GM23248 (cell line): ENCODE measurements at places on chromosomes 1 and 21.
A peak's percentile ranks its signal among the peaks of the same experiment; 100 is the strongest.

DNA sequence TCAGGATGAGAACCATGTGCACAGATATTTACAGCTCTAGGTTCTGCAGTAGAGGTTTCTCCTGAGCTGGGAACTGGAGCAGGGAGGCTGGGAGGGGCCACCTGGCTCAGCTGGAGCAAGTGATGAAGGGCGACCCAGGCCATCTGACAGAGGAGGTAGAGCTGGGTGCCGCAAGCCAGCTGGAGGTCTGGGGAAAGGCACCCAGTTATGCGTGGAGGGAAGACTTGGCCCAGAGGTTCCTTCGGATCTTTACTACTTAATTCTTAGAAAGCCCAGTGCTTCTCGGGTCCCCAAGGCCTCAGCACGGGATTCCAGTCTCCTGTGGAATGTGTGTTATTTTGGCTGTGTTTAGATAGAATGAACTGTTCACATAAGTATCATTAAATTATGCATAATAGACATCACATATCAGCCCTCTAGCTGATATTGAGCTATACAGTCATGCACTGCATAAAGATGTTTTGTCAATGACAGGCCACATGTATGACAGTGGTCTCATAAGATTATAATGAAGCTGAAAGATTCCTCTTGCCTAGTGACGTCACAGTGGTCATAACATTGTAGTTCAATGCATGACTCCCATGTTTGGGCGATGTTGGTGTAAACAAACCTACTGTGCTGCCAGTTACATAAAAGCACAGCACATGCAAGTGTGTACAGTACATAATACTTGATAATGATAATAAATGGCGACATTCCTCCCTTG is 245.1 kb downstream of the RHOU start:
- no peak for DNase-seq

GRCh38 chr1:110196917-110197765 is 13.0 kb upstream of the KCNC4 start:
- peak; percentile 75 for DNase-seq

DNA sequence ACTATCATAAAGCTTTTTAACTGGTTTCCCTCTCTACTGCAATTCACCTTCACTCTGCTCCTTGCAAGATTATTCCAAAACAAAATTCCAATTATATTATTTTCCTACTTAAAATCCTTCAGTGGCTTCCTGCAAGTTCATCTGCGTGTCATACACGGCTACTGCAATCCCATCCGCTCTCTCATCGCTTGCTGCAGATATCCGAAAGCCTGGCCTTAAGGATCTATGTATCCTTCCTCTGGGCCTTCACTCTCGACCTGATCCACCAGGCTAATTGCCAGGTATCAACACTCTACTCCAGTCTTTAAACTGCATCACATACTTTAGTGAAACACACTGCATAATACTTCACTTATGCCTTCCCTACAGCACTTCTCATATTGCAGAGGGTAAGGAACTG is 44.0 kb downstream of the VAV3 start:
- no peak for DNase-seq

DNA sequence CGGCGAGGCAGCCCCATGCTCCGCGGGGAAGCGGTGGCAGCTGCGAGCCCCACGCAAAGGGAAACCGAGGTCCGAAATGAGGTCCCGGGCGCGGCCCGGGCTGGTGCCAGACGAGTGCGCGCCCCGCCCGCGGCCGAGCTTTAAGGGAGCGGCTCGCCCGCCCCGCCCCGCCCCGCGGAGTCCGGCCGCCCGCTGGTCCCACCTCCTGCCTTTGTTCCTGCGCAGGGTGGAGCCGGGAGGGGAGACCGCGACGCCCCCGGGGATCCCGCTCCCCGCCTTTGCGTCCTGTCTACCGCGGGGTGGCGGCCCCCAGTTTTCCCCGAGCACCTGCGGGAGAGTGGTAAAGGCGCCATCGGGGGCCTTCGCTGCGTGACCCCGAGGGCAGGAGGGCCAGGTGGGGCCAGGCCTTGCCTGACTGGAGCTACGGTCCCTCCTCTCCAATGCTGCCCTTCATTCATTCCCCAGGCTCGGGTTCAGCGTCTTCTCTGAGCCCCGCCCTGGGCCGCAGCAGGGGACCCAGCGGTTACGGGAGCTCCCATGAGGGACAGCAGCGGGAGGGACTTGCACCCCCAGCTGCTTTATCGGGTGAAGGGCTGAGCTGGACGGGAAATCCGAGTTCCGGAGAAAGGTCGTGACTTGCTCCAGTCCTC is at the start of gene HES2:
HES2 (minus strand) TSS at position 116 of the 650 bp plus-strand sequence; CDS start at position 17, 99 bp downstream.
- DNase-seq: peak; percentile 48

GRCh38 chr1:21763236-21763635 is 19.7 kb downstream of the USP48 start:
- no peak for DNase-seq

- DNase-seq: no peak
Observed at GRCh38 chr1:5579966-5580365, 412.3 kb downstream of the NPHP4 start.

GRCh38 chr1:8879464-8879921 is 1.0 kb upstream of the ENO1 start:
- DNase-seq: no peak

DNA sequence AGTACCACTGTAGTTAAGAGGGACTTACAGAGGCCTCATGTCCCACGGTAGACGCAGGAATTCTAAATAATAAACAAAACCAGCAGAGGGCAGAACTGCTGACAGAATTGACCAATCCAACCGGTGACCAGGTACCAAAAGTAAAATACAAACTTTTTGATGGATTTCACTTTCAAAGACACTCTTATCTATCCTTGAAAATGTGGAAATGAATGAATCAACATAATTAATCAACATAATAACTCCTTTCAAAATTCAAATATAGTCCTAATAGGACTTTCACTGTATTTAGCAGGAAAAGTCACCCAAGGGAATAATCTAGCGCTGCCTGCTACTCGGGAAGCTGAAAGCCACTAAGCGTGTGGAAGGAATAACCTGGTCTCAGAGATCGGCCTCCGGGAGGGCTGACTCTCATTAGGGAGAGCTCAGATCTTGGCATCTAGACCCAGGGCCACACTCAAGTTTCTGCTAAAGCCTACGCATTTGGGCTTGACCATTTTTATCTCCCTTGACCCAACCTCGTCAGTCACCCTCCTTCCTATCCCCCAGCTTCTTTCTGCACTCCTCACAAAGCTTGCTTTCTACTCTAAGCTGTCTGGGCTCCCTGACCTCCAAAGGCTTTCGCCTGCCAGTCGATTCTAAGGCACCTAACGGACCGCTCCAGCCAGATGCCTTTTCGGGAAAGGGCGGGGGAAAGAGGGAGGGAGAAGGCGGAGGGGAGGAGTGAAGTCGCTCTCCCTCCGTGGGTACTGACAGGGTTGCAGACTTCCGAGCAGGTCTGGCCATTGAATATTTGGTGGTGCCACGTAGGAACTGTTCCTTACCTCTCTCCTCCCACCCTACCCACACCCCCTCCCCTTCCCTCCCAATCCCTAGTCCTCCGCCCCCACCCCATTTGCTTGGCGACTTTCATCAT is 1.6 kb downstream of the COL11A1 start:
- peak; percentile 65 for DNase-seq

DNA sequence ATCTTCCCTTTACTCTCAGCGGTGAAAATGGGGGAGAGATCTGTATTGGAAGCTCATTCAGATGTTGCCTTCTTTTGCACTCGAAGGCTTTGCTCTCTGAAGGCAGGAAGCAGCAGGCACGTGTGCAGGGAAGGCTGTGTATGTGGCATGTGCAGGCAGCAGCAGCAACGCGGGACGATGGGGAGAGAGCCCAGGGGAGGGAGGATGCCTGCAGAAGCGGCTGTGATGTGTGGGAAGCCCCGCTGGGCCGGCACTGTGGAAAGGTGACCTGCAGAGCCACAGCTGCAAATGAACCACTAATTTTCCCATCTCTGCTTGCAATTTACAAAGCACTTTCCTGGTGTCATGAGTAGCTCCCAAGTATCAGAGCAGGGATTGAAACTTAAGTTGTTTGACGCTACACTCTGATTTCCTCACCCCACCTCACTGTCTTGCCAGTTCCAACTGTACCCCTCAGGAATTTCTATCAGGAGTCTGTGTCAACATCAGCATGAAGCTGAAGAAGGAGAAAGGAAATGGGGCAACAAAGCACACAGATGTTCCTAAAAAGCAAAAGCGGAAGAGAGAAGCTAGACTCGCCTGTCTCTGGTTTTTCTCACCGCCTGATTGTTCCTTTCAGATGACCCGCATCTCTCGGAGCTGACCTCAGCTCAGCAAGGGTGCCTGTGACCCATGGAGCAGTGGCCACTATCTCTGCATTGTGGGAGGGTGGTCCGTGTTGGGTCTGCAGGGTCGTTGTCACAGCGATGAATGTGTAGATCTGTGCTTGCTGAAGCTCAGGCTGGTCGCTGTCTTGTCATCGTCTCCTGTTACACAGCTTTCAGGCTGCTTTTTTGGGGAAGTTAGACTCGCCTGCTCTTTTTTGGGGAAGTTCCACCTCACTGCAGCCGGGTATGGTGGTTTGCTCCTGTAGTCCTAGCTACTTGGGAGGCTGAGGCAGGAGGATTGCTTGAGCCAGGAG is 156.1 kb downstream of the KIF26B start:
- peak; percentile 58 for DNase-seq

GRCh38 chr1:202638019-202638700 is 72.1 kb downstream of the SYT2 start:
- DNase-seq: no peak

DNA sequence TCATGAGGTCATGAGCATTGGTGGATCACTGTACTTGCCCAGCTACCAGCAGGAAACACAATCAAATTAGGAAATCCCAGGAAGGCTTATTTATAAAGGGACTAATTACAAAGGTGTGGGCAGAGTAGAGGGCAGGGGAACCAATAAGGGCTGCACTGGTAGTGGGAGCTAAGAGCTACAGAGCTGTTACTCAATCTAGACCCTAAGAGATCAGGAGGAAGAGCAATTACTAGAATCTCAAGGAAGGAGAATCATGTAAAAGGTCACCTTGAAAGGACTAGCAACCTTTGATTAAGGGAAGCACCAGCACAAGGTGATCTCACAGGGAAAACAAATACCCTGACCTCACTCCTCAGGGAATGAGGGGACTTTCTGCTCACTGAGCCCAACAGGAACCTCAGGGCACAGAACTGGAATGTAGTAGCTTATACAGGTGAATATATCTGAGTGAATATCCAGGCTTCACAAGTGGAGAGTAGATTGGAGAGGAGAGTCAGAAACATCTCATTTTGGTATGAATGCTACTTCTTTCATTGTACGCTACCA is 66.8 kb downstream of the SAMSN1 start:
- DNase-seq: no peak

DNA sequence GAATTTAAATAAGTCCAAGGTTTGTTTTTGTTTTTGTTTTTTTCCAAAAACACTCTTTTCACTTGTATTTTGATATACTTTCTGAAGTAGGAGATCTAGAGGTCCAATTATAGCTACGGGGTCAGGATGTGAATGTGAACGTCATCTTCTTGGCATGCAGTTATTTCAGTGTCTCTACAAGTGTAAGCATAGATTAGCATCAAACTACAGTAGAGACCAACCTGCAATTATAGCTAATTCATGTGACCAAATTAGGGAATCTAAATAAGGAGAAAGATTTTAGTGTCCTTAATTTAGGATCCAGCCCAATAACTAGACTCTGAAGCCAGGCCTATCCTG is 107.3 kb upstream of the PALMD start:
- no peak for DNase-seq

DNA sequence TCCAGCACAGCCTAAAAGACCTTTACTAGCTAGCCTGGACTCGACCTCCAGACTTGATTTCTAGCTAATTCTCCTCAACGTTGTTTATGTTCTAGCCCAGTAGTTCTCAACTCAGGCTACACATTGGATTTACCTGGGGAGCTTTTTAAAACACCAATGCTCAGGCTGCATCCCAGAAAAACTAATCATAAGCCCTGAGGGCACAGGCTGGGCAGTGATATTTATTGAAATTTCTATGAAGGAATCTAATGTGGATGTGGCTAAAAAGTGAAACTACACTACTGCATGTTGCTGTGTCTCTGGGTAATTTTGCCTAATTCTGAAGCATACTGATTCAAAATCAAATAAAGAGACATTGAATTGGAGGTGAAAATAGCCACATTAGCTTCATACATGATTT is 479.4 kb downstream of the KCNT2 start:
- no peak for DNase-seq

DNA sequence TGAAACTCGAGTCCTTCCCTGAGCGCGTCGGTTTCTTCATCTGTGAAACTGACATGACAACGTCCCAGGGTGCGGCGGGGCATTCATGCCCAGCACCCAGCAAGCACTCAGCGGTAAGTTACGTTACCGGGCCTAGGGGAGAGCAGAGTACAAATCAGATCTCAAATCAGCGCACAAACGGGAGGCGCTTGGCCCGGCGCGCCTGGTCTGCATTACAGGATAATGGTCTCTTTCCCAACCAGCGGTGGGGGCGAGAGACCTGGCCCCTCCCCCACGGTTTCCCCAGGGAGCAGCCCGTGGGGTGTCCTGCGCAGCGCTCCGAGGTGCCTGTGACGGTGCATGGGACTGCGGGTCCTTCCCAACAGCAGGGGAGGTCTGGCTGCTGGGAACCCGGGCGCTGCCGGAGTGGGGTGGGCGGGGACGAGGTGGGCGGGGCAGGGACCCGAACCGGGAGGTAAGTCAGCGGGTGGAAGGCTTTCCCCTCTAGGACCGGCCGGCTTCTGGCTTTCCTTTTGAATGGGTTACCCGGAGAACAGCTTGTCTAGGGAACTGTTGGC is 1.0 kb downstream of the TMEM51 start:
- peak; percentile 15 for DNase-seq

DNA sequence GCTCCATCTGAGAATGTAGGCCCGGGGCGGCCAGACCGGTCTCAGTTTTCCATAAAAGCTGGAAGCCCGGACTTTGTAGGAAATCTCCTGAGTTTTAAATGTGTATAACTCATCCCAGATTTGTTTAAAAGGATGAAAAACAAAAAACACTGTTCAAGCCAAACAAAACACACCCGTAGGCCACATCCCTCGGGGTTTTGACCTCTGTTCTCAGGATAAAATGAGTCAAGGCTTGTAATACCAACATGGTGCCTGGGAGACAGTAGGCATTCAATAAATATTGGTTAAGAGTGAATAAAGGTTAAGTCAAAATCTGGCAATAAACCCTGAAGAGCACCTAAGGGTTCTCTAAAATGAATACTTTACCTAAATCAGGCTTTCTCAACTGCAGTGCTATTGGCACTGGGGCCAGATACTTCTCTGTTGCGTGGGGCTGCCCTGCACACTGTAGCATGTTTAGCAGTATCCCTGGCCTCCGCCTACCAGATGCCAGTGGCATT is 55.0 kb downstream of the KAZN start:
- no peak for DNase-seq
